Left lung (tissue), 14 donors: ENCODE measurements at places on chromosomes 3 and 15. TPM values are rescaled to one million over a fixed set of nuclear protein-coding genes. Genes with fewer than 3 reads are reported as not detected.

DNA sequence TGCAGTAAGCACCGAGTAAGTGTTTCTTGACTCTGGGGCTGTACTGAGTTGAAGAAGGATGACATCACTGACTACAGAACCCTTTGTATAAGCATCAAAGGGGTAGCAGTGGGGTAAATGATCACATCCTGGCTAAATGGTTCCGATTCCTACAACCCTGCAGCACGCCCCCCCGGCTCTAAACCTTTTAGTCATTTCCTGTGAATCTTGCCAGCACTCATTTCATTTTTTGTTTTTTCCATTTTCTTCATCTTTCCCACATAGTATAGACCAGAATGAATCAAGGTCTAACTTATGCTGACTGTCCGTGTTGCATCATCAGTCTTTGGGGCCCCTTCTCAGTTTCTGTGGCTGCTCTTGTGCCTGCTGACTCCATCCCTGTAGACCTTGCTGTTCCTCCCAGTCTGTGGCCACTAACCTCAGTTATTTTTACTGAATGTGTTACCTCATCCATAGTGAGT, 383.1 kb upstream of the TPRG1 start:
- no peak overlapping the region for H3K4me3 ChIP-seq
- no peaks in the 10 kb centered on the region for H3K36me3 ChIP-seq
- H3K4me1 ChIP-seq = peaks cover 4% of the 10 kb centered on the region
- peak overlapping the region; percentile 40 for H3K27ac ChIP-seq
- no peaks in the 10 kb centered on the region for H3K27me3 ChIP-seq

- no peaks in the 10 kb centered on the region for H3K27me3 ChIP-seq
- H3K4me3 ChIP-seq = no peak overlapping the region
- no peaks in the 10 kb centered on the region for H3K36me3 ChIP-seq
- H3K27ac ChIP-seq = no peak overlapping the region
- DNase-seq = no peak
Observed at GRCh38 chr15:87962428-87962827, 294.1 kb downstream of the NTRK3 start.

GRCh38 chr3:158846803-158847451, 45.1 kb downstream of the MFSD1 start:
- DNase-seq = no peak
- H3K36me3 ChIP-seq = no peaks in the 10 kb centered on the region
- H3K4me3 ChIP-seq = no peak overlapping the region
- H3K4me1 ChIP-seq = no peaks in the 10 kb centered on the region
- H3K27ac ChIP-seq = no peak overlapping the region

CHRNA7 gene
- total RNA-seq = 1.2 TPM

CLDN11 gene
- 9.9 TPM for total RNA-seq

DNA sequence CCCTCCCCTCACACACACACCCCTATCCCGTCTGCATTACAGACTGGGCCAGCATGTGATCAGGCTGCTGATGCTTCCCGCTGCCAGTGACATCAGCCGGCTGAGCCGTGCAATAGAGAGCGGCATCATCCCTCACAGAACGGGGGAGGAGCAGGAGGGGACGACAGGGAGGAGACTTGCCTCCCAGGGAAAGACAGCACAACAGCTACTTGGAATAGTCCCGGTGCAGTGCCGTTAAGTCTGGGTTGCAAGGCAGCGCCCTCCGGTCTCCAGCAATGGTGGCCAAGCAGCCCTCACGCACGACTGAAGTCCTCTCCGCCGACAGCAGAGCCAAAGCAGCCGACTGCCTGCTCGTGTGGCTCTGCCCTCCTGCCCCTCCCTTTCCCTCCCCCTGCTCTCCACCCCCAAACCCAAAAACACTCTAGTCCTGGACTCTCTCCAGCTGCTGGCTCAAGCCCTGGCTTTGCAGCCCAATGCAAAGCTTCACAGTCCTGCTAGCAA, 31.5 kb upstream of the RPS17 start:
- H3K36me3 ChIP-seq = no peaks in the 10 kb centered on the region
- peak overlapping the region; percentile 22 for H3K4me3 ChIP-seq
- peaks cover 32% of the 10 kb centered on the region for H3K27me3 ChIP-seq
- H3K27ac ChIP-seq = no peak overlapping the region

CRABP1 gene
- total RNA-seq = not detected

KIF15 gene
- total RNA-seq = 1.8 TPM

- H3K4me1 ChIP-seq = no peaks in the 10 kb centered on the region
- no peak overlapping the region for H3K4me3 ChIP-seq
- no peaks in the 10 kb centered on the region for H3K36me3 ChIP-seq
- no peaks in the 10 kb centered on the region for H3K27me3 ChIP-seq
- DNase-seq = no peak
Observed at GRCh38 chr3:42691816-42692666, 6.7 kb downstream of the KLHL40 start.

ZKSCAN7 gene
- 4.0 TPM for total RNA-seq

- no peaks in the 10 kb centered on the region for H3K27me3 ChIP-seq
- H3K4me3 ChIP-seq = no peak overlapping the region
- H3K27ac ChIP-seq = no peak overlapping the region
- H3K36me3 ChIP-seq = no peaks in the 10 kb centered on the region
Observed at GRCh38 chr3:3081381-3082233, 28.6 kb downstream of the IL5RA start.

- no peaks in the 10 kb centered on the region for H3K27me3 ChIP-seq
- H3K4me1 ChIP-seq = peaks cover 25% of the 10 kb centered on the region
- H3K4me3 ChIP-seq = peak within 1 kb of the TSS; percentile 96
- peak; percentile 94 for DNase-seq
Observed at GRCh38 chr3:63863150-63864007, at the start of the genes ATXN7 and THOC7. Gene ATXN7 (plus strand): TSS chr3:63863867. CDS start chr3:63912599, 48,732 bp downstream. Gene THOC7 (minus strand): TSS chr3:63863805. CDS start chr3:63863790, 15 bp downstream.

GRCh38 chr3:162933656-162934055, 1437.0 kb downstream of the OTOL1 start:
- no peaks in the 10 kb centered on the region for H3K36me3 ChIP-seq
- no peak overlapping the region for H3K27ac ChIP-seq
- H3K4me1 ChIP-seq = no peaks in the 10 kb centered on the region
- H3K27me3 ChIP-seq = no peaks in the 10 kb centered on the region

- no peak overlapping the region for H3K27ac ChIP-seq
- no peaks in the 10 kb centered on the region for H3K36me3 ChIP-seq
- H3K27me3 ChIP-seq = peaks cover 17% of the 10 kb centered on the region
Observed at GRCh38 chr15:77607111-77607893, 25.4 kb downstream of the LINGO1 start.

CIDEC gene
- not detected for total RNA-seq
